ENCODE measurements at places on chromosomes 6 and 20.

- DNase-seq, result no peak
Observed at GRCh38 chr6:104431096-104431495, 428.6 kb downstream of the HACE1 start.

DNA sequence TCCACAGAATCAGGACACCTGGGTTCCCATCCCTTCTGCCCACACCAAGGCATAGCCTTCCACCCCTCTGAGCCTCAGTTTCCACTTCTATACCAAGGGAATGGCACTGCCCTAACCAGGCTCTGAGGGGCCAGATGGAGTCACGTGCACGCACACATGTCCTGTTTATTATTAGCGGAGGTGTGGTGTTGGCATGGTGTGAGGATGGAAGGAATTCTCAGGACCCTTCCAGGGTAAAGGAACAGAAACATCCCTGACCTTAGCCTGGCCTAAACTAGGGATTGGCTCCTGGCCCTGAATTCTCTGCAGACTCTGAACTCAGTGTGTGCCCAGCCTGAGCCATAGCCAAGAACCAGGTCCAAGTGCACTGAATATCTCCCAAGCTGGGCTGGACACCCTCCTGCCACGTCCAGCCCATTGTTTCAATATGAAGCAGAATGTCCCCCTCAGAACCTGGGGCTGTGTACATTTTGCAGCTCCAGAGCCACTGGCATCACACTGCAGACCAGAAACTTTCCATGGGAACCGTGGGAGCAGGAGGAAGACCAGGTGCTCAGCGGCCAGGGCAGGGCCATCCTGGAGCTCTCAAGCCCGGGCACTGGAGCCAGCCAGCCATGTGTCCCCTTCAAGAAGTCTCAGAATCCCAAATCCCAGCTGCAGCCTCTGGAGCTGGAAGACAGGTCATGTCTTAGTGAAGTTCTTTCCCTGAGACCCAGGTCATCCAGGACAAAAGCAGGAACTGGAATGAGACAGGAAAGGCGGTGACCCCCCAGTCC lies 208.4 kb downstream of the ANKRD60 start:
- no peak for DNase-seq

- DNase-seq, result no peak
Observed at GRCh38 chr20:44208770-44209169, 1.8 kb downstream of the OSER1 start.

- no peak for DNase-seq
Observed at GRCh38 chr6:153087436-153087835, 43.6 kb downstream of the RGS17 start.

DNA sequence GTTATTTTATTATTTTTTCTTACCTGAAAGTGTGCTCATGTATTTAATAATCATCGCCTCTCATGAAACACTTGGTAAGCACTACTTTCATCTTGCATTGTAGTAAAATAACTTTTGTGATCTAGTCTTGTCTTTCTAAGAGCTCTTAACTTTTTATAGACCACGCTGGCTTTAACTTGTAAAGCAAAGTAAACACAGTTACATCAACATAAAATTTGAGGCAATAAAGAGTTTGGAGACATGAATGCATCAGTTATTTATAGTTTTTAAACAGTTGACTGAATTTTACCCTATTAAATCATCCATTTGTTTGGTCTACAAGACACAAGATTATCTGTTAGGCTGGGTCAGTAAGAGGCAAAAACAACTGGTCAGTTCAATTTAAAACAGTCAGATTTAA lies 218.5 kb upstream of the KCNQ5 start:
- DNase-seq, result no peak

DNA sequence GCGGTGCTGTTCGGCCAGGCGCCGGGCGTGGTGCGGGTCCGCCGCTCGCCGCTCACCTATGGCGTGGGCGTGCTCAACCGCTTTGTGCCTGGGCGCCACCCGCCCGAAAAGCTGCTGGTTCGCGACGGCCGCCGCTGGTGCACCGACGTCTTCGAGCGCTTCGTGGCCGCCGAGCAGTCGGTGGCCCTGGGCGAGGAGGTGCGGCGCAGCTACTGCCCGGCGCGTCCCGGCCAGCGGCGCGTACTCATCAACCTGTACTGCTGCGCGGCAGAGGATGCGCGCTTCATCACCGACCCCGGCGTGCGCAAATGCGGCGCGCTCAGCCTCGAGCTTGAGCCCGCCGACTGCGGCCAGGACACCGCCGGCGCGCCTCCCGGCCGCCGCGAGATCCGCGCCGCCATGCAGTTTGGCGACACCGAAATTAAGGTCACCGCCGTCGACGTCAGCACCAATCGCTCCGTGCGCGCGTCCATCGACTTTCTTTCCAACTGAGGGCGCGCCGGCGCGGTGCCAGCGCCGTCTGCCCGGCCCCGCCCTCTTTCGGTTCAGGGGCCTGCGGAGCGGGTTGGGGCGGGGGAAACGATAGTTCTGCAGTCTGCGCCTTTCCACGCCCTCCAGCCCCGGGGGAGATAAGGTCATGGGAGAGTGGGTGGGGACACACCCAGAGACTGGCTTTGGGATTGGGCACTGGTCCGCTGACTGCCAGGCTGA lies 15.7 kb downstream of the ADISSP start:
- peak; percentile 63 for DNase-seq

DNA sequence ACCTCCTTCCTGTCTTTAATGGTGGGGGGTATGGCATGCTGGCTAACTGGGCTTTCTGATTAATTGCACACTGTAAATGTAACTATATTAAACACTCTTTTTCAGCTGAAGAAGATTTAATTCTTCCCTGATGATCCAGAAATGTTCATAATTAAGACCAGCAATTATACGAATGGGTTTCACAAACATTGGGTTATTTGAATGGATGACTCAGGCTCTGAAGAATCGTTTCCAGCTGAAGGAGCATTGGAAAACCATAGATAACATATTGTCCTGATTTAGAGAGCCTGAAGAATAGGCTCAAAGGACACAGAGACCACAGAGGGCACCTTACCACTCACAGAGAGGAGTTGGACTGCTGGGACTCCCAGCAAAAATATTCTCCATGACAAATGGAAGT lies 130.7 kb upstream of the SSTR4 start:
- no peak for DNase-seq

DNA sequence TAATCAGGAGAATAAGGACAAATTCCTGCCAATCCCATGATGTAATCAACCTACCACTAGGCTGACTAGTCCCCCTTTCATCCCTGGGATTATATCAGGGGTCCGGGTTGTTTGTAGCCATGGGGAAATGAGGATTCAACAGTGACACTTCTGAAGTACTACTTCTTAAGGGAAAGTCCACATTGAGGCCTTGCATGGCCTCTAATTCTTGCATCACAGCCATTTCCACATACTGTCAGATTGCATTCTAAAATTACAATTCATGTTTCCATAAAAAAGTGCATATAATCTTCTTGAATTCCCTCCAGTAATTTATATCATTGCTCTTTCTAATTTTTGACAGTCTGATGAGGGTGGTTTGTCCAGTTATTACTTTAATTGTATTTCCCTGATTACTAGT lies 184.2 kb downstream of the PHF3 start:
- DNase-seq, result no peak

- no peak for DNase-seq
Observed at GRCh38 chr6:44779130-44779826, 391.8 kb downstream of the CDC5L start.

GRCh38 chr6:43979525-43979924 lies 147.7 kb downstream of the MRPL14 start:
- DNase-seq, result no peak

DNA sequence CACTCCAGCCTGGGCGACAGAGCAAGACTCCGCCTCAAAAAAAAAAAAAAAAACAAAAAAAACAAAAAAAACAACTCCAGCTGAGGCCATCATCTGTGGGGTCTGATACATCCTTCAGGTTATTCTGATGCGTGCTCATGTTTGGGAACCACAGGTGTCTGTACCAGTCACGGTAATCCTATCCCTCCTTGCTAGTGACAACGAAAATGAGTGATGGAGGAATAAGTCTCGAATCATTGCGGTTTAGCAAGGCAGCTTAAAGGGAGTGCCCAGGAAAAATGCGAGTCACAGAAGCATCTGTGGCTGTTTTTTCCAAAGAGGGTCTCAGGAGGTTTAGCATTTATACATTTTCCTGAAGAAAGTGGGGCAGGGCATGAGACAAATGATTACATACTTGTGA lies 48.8 kb downstream of the MCUR1 start:
- no peak for DNase-seq

- no peak for DNase-seq
Observed at GRCh38 chr6:34447386-34447785, 18.5 kb upstream of the PACSIN1 start.
